ENCODE measurements at places on chromosomes 3 and 15.

GRCh38 chr3:197083486-197083885 is 53.9 kb upstream of the MELTF start:
- DNase-seq = no peak

GRCh38 chr3:14913071-14913925 is 34.1 kb upstream of the NR2C2 start:
- no peak for DNase-seq

DNA sequence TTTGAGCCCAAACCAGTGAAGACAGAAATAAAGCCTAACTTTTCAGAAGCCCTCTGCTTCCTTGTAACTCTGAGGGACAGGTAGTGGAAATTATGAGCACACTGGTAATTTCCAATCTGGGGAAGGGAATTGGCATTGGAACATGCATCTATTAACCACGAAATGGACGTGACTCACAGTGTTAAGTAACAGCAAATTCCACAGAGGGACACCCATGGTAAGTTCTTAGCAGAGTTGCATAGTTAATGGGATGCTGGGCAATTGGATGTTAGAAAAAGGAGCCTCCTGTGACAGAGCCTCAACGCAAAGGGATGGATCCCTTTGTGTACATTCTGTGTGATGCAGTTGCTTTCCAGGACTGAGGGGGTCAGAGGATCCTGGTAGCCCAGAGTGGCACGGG is 168.6 kb downstream of the SEMA6D start:
- DNase-seq = no peak

- no peak for DNase-seq
Measured at GRCh38 chr3:122974764-122975162, 52.8 kb downstream of the SEMA5B start.

DNA sequence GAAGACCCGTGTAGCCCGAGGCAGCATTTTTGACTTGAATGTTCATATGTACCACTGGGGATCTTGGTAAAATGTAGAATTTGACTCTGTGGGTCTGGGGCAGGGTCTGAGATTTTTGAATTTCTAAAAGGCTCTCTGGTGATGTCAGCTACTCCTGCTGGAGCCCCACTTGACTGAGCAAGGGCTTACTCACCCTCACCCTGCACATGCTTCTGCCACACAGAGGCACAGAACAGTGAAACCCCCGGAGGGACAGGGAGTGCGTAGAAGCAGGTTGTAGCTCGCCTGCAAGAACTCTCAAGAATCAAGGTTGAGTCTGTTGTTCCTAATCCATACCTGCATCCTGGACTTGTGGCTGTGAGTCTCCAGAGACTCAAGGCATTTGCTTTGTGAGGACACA is 41.1 kb downstream of the SLCO3A1 start:
- no peak for DNase-seq

DNA sequence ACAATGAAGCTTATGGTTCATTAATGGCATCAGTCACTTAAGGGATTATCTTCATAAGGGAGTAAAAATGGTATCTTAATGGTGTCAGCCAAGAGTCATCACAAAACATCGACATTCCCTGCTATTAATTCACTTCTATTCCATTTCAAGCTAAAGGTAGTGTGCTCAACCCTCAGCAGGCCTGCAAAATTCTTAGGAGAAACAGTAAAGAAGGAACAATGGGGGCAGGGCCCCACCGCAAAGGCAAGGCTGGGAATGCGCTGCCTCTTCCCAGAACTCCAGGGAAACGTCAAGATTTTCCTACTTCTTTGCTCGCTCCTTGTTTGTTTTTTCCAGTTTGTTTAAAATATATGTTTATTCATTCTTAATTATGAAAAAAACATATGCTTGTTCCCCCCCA is 187.3 kb upstream of the TSC22D2 start:
- DNase-seq = no peak

GRCh38 chr3:107411779-107412178 is 34.5 kb downstream of the CCDC54 start:
- no peak for DNase-seq

- no peak for DNase-seq
Measured at GRCh38 chr3:23938688-23939087, 6.4 kb upstream of the NR1D2 start.

DNA sequence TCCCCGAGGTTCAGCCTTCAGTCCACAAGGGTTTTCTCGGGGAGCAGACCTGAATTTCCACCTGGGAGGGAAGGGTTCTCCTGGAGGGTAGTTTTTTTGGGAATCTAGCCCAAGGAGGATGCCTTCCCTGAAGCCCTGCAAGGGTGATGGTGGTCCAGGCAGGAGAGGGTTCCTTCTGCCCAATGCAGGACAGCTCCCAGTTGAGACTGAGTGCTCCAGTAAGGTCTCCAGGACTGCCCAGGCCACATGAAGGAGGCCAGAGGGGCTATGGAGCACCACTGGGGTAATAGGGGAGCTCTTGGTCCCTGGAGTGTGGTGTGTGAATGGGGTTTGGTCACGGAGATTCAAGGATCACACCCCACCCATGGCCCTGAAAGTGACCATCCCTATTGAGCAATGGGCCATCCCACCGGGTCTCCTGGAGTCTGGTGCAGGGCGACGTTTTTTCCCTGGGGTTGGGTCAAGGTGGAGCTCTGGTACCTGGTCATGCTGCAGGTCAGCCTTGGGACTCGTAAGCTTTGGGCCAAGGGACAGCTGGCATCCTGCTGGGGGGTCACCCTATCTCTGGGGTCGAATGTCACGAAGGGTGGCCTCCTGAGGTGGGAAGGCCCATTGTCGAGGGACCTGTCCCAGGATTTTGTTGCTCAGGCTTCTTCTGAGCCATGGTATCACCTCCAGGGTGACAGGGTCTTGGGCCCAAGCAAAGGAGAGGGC is 196.5 kb downstream of the UBE3A start:
- DNase-seq = no peak

DNA sequence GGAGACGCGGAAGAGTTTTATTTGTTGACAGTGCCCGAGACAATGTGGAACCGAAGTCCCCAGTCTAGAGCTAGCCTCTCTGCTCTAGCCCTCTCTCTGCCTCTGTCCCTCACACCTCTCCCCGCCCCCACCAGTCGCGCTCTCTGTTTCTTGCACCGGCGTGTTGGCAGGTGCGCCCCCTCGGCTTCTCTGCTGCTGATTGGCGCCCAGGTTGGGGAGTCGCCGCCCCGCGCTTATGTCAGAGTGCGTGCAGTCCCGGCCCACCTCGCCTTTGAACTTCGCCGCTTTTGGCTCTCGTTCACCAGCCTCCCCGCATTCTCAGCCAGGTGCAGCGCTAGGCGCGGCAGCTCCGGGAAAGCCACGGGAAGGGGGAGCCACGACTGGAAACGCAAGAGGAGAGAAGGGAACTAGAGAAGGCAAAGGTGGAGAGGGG is at the start of gene SOX14:
Gene SOX14, plus strand, starts transcription at position 315 of the 433 bp plus-strand sequence. CDS start 470 bp downstream, outside the sequence.
- no peak for DNase-seq

DNA sequence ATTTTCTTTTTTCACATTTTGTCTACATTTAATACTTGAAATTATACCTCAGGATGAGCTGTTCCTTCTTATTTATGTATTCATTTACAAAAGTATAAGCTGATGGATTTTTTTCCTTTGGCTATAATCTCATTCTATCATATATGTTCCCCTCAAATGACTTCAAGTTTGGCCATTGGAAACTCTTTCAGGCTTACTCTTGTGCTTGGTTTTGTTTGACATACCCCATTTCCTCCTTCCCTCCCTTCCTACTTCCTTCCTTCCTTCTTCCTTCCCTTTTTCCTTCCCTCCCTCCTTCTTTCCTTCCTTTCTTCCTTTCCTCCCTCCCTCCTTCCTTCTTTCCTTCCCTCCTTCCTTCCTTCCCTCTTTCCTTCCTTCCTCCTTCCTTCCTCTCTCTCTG is 697.1 kb upstream of the ARPP21 start:
- no peak for DNase-seq

DNA sequence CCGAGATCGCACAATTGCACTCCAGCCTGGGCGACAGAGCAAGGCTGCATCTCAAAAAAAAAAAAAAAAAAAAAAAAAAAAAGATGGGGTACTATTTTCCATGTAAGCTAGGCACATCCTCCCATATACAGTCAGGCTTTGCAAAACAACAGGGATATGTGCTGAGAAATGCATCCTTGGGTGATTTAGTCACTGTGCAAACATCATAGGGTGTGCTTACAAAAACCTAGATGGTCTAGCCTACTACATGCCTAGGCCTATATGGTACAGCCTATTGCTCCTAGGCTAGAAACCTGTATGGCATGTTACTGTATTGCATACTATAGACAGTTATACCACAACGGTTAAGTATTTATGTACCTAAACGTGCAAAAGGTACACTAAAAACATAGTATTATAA is 75.0 kb downstream of the TTBK2 start:
- DNase-seq = no peak

GRCh38 chr15:70853973-70854665 is at the start of gene LARP6:
TSS of gene LARP6 (minus strand) at chr15:70854157. CDS start at chr15:70854088, 69 bp downstream.
- peak; percentile 27 for DNase-seq

- DNase-seq = no peak
Measured at GRCh38 chr3:181581656-181582055, 130.1 kb upstream of the SOX2 start.

GRCh38 chr15:47511261-47511660 is 206.0 kb upstream of the SEMA6D start:
- DNase-seq = no peak

GRCh38 chr3:111967651-111968274 is 11.1 kb upstream of the ABHD10 start:
- no peak for DNase-seq

GRCh38 chr3:193737191-193737751 is 144.3 kb downstream of the OPA1 start:
- DNase-seq = no peak

DNA sequence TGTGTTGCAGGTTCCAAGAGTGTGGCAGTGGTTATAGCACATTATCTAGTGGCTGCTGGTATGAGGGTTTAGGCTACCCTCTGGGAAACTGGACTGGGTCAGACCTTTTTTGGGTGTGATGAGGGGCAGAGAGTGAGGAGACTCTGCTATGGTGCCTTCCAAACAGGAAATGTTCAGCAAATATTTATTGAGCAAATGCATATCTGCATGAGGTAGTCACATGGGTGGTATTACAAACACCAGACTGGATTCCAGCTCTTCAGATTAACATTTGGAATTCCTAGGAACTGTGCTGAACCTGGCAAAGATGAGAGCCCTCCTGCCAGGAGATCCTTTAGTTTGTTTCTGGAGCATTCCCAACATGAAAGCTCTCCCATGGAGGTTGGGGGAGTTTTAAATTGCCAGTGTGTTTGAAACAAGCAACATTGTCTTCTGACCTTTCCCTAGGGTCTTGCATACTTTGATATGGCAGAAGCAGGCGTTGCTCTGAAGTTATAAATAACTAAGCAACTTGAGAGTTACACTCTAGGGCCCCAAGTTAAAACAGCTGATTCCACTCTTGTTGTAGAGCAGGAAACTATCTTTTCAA is 341.2 kb upstream of the C2CD4B start:
- no peak for DNase-seq

DNA sequence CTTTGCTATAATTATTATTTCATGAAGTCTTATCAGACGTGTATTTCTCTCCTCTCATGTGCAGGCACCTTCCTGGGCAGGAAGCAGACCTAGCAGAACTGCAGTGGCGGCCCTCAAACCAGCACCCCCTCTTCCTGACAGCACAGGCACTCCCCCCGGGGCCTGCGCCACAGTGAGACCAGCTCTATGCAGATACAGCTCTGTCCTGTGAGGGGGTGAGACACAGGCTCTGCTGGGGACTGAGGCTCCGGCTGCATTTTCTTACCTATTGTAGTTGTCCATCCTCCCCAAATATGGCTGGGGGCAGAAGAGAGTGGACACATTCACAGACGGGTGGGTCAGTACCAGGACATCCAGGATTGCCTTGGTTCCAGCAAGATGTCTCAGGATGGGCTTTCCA is 5.0 kb downstream of the CISH start:
- DNase-seq = no peak

DNA sequence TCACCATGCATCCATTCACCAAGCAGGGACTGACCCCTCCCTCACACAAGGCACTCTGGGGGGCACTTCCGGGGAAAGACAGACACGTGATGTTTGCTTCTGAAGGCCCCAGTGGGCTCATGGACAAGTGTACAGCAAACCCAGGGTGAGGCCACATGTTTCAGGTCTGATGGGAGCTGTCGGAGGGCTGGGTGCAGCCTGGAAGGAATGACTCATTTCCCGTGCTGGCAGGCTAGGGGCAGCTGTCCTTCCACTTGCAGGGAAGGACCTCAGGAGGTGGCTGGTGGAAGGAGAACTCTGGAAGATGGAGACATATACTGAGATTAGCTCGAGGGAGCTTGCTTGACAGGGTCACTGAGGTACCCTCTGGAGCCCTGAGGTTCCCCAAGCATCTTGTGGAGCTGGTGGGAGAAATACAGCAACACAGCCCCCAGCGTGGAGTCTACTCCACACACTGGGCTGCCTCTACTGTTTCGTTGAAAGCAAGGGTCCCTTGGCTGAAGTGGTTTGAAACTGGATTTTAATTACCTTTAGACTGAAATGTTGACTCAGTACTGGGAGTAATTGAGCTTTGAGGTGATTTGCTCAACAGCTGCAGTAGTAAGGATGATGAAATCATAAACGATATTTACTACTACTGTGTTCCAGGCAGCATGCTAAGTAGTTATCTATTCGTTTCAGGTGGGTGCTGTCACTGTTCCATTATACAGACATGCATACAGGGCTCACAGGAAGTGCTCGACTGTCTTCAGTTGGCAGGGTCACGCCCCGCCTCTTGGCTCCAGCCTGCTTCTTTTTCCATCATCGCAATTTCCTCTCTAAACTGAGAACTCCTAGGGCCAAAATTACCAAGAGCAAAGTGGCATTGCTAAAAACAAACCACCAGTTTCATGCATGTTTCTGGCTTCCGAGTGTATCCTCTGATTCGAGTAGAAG is 230.4 kb downstream of the ADAMTS17 start:
- DNase-seq = no peak

DNA sequence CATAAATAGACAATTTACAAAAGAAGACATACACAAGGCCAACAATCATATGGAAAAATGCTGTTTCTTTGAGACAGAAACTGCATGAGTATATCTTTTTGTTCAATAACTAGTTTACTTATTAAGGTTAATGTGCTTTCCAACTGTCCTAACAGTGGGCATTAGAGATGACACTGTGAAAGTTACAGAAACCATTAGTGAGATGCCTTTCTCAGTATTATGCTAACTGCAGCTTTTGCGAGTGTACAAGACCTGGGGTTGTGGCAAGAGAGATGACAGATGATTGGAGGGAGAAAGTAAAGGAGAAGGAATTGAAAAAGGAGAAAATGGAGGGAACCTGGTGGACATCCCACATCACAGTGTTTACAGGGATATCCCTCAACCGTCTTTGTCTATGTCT is 640.5 kb downstream of the ZPLD1 start:
- no peak for DNase-seq

GRCh38 chr3:141383555-141384129 is 15.3 kb downstream of the ZBTB38 start:
- DNase-seq = no peak

DNA sequence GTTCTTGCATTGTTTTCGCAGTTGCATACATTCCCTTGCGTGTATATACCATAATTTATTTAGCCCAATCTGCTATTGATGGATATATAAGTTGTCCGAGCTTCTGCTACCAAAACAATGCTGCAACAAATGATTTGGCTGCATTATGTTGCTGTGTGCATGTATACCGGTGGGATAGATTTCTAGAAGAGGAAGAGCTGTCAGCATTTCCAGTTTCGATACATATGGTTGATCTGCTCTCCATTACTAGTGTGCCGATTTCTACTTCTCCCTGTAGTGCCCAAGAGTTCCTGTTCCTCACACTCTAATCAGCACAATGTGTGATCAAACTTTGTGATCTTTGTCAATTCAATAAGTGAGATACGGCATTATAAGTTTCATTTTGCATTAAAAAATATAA is 92.8 kb upstream of the NMNAT3 start:
- DNase-seq = no peak

GRCh38 chr15:70036585-70037291 is 61.0 kb downstream of the TLE3 start:
- no peak for DNase-seq

Data from left renal cortex interstitium (tissue), 4 donors.